B cell (primary cell): ENCODE measurements at places on chromosomes 4 and X.
A peak's percentile ranks its signal among the peaks of the same experiment; 100 is the strongest.

DNA sequence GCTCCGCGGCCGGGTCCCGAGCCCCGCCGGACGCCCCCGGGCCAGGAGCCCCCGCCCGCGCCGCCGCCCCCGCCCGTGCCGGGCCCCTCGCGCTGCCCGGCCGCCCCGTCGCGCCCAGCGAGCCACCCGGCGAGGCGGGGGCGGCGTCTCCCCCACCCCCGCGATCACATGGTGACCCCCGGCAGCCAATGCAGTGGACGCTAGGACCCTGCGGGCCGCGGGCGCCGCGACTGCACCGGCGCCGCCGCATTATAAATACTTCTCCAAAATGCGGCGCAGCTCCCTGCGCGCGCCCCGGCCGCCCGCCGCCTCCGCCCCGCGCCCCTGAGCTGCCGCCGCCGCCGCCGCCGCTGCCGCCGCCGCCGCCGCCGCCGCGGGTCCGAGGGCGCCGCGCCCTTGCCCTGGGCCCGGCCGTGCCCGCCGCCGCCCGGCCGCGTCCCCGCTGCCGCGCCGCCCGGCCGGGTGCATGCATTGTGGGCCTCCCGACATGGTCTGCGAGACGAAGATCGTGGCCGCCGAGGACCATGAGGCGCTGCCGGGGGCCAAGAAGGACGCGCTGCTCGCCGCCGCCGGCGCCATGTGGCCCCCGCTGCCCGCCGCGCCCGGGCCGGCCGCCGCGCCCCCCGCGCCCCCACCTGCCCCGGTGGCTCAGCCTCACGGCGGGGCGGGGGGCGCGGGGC, at the start of gene NAT8L:
Gene NAT8L, plus strand, starts transcription at position 282 of the 680 bp plus-strand sequence. Its CDS starts 185 bp downstream, at position 467.
- DNase-seq = peak; percentile 60

DNA sequence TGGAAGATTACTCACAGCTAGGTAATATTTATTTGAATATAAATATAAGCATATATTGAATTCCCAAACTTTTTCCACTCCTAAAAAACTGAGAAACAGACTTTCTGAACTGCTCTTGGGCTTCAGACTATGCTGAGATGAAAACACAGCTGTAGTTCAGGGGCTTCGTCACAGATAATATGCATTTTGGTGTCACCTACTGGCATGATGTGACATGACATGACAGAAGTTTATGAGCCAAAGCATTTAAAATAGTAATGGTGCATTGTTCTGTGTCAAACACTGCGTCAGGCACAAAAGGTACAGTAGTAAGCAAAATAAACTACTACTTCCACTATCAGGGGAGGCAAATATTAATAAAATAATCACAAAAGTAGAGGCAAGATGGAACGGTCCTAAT, 171.3 kb downstream of the BTC start:
- DNase-seq = peak; percentile 39

DNA sequence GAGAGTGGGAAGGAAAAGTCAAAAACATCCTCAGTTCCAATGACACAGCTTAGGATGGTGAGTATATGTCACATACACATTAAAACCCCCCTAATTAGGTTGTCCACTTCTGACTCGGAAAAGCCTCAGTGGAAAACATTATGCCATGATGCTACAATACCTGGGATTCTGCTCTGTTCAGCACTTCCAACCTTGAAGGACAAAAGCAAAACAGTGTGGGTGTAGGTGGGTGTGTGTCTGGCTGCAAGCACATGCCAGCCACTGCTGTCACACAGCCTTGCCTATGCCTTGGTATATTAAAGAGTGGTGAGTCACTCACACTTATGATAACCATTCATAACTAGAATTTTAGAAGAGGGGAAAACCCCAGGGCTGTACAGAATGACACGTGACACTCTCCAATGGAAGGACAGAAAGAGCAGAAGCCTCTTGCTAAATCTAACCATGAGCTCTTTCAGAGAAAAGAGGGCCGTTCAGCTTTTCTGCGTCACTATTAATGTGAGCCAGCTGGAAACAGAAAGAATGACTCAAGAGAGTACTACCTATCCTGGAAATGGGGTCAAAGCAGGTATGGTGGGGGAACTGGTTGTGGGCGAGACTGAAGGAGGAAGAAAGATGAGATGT, 159.6 kb downstream of the TET2 start:
- DNase-seq = peak; percentile 44

GRCh38 chr4:153156263-153156662, 48.0 kb upstream of the TRIM2 start:
- DNase-seq = peak; percentile 34

- DNase-seq = no peak
Observed at GRCh38 chr4:54268151-54268550, 39.1 kb downstream of the PDGFRA start.

DNA sequence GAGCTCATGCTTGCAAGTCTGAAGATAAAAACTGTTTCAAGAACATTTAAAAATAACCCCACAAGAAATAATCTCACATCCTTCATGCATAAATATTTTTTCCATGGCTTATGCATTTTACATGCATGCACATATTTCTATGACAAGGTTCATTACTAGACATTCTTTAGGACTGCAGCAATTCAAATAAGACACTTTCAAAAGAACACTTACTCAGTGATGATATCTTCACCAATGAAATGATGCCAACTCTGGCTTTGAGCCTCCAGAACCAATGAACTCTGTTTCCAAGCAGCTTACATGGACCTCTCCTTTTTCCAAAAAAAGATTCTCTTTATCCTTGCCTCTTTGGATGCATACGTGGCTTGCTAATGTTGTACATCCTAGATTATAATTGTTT, 279.9 kb downstream of the ADAM29 start:
- DNase-seq = no peak

GRCh38 chr4:156875704-156876103, 95.9 kb downstream of the PDGFC start:
- no peak for DNase-seq

- no peak for DNase-seq
Observed at GRCh38 chr4:116374815-116375214, 710.6 kb downstream of the TRAM1L1 start.

GRCh38 chr4:47974566-47974965, 41.9 kb downstream of the CNGA1 start:
- DNase-seq = no peak

DNA sequence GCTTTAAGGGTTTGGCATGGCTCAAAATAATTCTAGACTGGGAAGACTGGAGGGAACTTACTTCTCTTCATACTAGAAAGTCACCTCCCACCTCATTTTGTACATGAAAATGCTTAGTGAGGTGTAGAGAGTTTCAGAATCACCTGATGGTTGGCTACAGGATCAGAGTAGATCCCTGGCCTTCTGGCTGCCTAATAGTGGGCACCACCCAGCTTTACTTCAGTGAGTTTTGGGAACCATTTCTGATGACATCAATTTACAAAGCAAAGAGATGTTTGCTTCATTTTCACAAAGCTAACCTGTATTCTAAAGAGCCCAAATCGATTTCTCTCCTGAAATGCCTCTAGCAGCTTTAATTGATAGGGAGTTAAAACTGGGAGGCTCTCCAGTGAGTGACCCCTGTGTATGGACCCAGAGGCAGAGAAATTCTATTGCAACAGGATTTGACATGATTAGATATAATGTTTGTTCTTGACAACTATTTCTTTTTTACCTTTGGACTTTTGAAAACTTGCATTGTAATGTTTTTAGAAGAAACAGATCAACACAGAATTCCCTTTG, 180.5 kb downstream of the PTTG2 start:
- no peak for DNase-seq

DNA sequence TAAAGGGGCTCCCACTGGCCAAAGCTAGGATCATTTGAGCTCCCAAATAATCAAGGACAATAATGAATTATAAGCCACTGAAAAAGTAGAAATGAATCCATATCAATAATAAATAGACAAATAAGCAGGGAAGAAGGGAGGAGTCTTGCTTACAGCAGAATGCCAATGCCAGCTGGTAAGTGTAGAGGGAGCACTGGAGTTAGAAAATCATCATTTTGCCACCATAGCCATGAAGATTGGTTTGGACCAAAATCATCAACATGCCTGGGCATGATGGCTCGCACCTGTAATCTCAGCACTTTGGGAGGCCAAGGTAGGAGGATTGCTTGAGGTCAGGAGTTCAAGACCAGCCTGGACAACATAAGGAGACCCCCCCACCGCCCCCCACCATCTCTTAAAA, 20.4 kb upstream of the SH3KBP1 start:
- DNase-seq = no peak

GRCh38 chr4:2893772-2894171, 50.1 kb downstream of the ADD1 start:
- no peak for DNase-seq

- DNase-seq = no peak
Observed at GRCh38 chr4:145614233-145614610, 5.0 kb upstream of the MMAA start.
